ENCODE measurements at places on chromosomes 7 and 10.

- DNase-seq: no peak
Observed at GRCh38 chr10:71015674-71016073, 127.3 kb upstream of the PCBD1 start.

GRCh38 chr10:110944792-110945396 lies 25.5 kb downstream of the SHOC2 start:
- DNase-seq: no peak

- DNase-seq: no peak
Observed at GRCh38 chr7:110564246-110564645, 526.7 kb upstream of the LRRN3 start.

DNA sequence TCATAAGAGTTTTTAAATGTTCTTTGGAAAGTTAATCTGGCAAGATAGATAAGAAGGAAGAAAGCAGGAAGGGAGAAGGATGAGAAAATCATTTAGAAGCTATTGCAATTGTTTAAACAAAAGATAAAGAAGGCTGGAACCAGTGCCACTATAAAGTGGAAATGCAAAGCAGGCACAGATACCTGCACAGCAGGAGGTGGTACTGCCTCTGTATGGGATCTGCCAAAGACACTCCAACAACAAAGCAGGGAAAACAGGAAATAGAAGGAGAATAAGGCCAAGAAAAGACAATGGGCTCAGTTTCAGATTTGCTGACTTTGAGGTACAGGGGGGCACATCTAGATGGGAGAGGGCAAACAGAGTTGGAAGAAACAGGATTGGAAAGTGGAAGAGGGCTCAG lies 138.6 kb downstream of the PPP1R17 start:
- DNase-seq: no peak

DNA sequence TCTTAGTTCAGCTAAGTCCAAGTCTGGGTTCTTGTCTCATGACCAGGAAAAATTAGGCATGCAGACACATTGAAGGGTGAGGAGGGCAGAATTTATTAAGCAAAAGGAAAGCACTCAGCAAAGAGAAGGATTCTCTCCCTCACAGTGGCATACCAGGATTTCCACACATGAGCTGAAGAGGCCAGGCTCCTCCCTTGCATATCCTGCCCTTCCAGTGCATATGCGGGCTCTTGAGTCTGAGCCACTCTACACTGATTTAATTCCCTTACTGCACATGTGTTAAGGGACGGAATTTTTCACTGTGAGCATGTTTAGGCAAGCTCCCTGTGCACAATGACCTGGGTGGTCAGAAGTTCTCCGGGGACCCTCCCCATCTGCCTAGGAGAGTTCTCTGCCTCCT lies 652.7 kb upstream of the POM121L12 start:
- DNase-seq: no peak

- DNase-seq: no peak
Observed at GRCh38 chr10:76885816-76886215, 751.8 kb downstream of the KCNMA1 start.

DNA sequence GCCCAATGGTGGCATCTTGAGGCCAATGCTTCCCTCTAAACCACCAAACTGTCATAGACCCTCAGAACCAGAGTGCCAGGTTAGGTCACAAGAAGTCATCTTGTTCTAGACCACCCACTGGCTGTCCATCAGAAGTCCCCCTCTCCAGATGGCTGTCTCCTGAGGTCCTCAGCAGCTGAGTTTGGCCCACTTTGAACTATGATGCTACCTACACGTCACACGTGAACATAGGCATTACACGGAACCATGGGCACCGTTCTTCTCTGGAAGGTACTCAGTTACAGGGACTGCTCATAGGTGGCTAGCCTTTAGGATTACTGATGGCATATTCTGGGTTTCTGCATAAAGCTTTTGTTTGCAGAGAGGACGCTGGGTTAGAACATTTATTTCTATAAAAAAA lies 166.4 kb downstream of the ADAM12 start:
- DNase-seq: no peak

- DNase-seq: peak; percentile 10
Observed at GRCh38 chr10:103911021-103911459, 6.9 kb downstream of the STN1 start.

- DNase-seq: no peak
Observed at GRCh38 chr10:123402656-123403055, 248.5 kb downstream of the BUB3 start.

GRCh38 chr7:24720283-24720682 lies 37.0 kb downstream of the GSDME start:
- no peak for DNase-seq

GRCh38 chr7:27487509-27487908 lies 175.2 kb downstream of the HIBADH start:
- DNase-seq: no peak

- no peak for DNase-seq
Observed at GRCh38 chr10:106493226-106493625, 671.3 kb downstream of the SORCS1 start.

DNA sequence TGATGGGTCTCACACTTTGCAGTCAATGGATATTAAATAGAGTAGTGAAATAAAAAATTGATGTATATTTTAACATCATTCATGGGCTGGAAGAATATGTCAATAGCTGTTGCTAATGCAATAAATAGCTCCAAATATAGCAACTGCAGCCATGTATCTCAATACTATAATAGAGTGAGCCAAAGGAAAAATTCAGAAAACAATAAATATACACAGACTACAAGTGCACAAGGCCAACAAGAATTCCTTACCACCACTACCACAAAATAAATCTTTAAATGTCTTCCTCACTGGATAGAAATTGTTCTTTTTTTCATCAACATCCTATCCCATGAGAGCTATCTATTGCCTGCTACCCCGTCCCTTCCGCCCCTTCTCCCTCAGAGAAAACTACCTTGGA lies 113.1 kb upstream of the TRIM24 start:
- no peak for DNase-seq

- DNase-seq: no peak
Observed at GRCh38 chr10:76717141-76717540, 920.5 kb downstream of the KCNMA1 start.

DNA sequence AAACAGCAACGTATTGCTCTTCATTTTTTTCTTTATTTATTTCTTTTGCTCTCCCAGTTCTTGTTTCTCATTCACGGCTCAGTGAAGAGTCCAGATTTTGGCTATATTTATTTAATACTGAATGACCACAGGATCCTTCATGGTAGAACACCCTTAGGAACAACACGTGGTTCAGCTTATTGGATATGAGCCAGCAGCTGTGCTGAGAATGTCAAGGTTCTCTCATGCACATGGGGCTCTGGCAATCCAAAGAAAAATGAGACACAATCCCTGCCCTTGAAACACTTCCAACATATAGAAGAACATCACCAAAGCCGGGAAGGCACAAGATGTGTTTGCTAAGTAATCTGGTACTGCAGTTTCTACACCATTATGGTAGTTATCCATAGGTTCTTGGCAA lies 852.9 kb downstream of the SORCS1 start:
- no peak for DNase-seq

GRCh38 chr10:78960316-78960800 lies 108.4 kb upstream of the ZMIZ1 start:
- DNase-seq: no peak

- DNase-seq: no peak
Observed at GRCh38 chr7:49434846-49435245, 338.6 kb upstream of the VWC2 start.

- DNase-seq: peak; percentile 61
Observed at GRCh38 chr10:11505639-11506038, 105.8 kb downstream of the USP6NL start.

DNA sequence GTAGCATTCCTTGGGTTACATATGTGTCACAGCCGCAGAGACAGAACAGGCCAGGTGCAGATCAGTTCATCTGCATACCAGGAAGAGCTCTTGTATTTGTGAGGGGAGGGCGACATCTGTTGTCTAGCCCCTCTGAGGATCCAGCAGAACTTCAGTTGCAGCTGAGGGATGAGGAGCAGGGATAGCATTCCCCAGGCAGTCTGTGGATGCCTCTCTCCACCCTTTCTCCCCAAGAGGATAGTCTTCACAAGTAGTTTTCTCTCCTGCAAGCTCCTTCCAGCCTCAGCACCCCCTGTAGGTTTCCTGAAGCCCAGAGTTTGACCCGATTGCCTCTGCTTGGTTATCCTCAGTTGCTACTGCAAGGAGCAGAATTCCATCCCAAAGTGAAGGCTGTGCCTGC lies 2.6 kb downstream of the SCD start:
- no peak for DNase-seq

DNA sequence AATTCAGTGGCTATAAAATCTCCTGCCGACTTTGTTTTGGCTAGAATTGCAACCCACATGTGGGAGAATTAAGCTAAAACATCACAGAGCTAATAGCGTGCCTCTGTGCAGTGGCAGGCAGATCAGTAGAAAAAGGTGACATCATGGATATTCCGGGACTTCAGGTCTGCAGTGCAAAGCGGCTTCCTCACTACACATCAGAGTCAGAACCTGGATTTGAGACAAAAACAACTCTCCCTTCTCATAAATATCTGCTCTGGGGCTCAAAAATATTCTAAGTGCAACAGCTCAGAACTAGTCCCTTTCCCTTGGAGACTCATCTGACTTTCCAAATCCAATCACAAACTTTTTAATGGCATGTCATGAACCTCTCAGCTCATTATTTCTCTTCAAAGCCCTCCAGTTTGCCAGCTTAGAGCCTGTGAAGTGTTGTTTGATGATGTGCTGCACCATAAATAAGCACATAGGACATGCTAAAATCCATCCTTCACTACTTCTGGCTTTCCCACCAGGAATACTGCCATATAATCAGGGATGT lies 337.1 kb downstream of the RNLS start:
- no peak for DNase-seq

DNA sequence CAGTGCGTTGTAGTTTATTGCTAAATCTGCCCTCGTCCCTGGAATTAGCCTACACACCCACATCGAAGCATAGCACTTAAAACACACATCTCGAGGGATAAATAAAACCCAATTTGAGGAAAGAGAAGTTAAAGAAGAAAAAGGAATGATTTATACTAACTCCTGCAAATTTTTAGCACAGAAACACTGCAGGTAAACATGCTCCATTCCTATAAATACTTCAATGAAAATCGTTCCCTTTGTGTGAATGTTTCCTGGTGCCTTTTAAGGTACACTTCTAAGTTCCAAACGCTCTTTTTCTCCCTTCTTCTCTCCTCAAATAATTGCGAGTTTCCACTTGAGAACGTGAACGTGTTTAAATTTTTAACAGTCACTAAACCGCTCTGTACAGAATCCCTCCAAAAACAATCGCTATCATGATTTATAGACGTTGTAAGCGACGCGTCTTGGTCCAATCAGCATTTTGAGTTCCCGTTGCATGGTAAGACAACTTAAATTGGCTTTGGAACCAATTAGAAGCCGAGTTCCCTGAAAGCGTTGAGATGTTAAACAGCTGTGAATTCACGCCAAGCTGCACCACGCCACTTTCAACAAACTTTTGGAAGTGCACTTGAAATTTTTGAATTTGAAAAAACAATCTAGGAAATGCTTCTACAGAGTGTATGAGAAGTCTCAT lies 12.5 kb upstream of the EBLN1 start:
- DNase-seq: peak; percentile 28

DNA sequence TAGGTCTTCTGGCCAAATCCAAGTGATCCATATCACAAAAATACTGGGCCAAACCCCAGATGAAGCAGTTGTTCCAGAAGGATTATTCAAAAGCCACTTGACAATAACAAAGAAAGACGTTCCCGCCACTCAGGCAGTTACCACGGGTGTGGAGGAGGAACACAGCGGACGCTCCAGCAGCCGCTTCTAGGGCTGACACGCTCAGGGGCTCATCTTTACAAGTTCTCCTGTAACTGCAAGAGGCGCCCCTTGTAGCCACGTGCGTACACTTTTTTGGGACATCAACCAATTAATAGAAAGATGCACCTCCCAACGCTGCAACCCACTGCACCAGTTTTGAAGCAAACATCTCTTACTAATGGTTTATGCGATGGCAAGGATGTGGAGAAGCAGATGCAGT lies 159.4 kb downstream of the GRID1 start:
- no peak for DNase-seq

GRCh38 chr7:36287371-36288241 lies 102.1 kb upstream of the ANLN start:
- peak; percentile 54 for DNase-seq

GRCh38 chr7:55545496-55545895 lies 26.8 kb downstream of the VOPP1 start:
- no peak for DNase-seq

DNA sequence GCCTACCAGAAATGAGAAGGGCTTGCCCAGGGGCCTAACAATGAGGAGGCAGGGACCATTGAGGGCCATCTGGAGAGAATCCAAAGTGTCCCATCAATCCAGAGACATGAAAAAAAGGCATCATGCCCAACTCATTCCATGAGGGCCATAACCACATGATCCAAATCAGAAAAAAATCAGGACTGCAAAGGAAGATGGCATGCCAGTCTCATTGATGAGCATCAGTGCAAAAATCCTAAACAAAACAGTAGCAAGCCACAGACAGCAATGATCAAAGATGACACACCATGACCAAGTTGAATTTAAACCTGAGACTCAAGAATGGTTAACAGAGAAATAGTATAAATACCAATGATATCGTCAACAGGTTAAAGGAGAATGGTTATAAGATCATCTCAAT lies 7.0 kb upstream of the CYP3A4 start:
- DNase-seq: no peak

DNA sequence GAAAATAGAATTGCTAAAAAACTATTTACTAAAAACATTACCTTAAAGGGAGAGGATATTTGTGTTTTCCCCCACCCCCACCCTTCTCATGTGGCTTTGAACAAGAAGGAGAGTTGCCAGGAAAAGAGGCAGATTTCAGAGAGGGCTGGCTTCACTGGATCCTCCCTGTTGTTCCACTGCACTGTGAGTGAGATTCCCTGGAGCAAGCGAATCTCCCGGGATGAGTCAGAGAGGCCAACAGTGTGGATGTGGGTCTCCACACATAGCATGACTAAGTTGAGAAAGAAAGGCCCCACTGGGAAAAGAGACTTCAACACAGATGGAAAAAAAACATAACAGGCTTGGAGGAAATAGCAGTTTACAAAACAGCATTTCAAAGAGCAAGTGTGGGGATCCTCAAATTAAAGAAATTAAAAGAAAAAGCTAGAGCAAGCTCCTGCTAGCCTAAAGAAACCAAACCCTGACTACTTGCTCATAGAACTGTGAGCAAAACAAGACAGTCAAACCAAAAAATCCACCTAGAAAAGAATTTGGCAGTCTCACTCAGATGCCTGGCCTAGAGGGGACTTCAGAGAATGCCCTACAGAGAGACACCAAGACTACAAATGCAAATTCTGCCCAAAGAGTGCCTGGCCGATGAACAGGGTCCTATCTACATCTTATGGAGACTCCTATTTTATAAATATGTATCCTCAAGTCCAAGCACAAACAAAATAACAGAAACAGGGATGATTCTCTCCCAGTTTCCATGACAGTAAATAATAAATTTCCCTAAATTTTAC lies 3.4 kb downstream of the CAV1 start:
- DNase-seq: no peak

DNA sequence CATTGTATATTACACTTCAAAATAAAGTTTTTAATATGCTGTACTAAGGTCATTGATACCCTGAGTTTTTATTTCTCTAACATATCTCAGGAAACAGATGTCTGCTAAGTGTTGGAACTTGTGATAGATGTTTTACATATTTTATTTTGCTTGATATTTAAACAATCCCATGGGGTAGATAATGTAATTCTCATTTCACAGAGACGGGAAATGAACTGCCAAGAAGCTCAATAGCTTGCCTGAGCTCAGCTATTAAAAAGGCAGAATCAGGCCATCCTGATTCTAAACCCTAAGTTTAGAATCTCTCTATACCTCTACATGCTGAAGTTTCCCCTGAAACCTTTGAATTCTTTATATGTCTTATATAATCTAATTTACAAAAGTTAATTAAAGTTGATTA lies 126.3 kb downstream of the LRRC18 start:
- no peak for DNase-seq

GRCh38 chr7:30147223-30147622 lies 12.4 kb downstream of the MTURN start:
- DNase-seq: no peak

Measured in stimulated activated CD4-positive, alpha-beta T cell treated with anti-CD3 and anti-CD28 coated beads, Interleukin-1b, Interleukin-23, amount 100 ng/mL, for 48 hours (primary cell).